Cerebellar cortex (tissue), 1 donor: ENCODE measurements at places on chromosomes 7 and 10.

DNA sequence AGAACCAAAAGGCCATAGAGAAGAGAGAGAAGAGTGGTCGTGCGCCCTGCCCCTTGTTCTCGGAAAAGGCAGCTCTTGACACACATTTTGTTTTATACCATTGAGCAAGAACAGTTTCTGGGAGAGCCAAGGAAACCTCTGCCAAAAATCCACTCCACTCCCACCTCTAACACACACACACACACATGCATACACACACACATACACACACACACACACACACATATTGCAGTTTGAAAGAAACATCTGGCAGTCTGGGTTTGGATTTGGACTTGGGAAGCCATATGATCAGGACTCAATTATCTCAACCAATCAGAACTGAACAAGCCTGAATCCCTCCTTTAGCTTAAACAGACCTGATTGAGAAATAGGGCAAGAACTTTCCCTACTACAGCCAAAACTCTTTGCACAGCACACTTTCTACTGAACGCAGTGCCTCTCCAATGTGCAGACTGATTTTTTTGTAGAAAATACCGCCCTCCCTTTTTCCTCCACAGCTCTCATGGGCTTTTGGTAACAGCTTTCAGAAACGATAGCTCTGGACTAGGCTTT is 484.0 kb upstream of the ZWINT start:
- DNase-seq: no peak

DNA sequence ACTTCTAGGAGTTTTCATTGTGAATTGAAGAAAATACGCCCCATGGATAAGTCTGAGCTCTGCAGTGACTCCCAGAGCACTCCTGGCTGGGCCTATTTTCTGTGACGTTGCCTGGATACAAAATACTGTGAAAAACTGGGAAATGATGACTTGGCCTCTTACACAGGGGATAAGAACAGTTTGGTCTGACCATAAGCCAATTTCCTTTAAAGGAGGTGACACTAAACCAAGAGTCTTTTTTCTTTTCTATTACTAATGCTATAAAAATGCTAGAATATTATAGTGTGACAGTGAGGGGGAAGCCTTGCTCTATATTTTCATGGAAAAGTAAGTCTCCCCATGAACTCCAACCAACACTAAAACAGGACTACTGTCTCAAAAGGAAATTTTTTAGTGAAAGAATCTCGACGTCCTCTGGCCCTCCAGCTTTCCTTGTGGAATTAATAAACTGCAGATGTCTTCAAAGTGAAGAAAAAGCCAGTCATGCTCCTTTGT is 45.5 kb downstream of the MYOF start:
- DNase-seq: peak; percentile 80

GRCh38 chr10:122374237-122374858 is at the start of gene PLEKHA1:
PLEKHA1 (plus strand) TSS chr10:122374708; CDS start chr10:122393201, 18,493 bp downstream.
- DNase-seq: peak; percentile 94

- no peak for DNase-seq
Observed at GRCh38 chr7:127387974-127388373, 4.5 kb downstream of the ZNF800 start.

- no peak for DNase-seq
Observed at GRCh38 chr10:4296161-4296560, 511.2 kb upstream of the KLF6 start.

- DNase-seq: no peak
Observed at GRCh38 chr7:130987092-130987491, 253.1 kb upstream of the KLF14 start.

- DNase-seq: no peak
Observed at GRCh38 chr10:72336259-72337038, 18.3 kb downstream of the DNAJB12 start.

GRCh38 chr7:151013733-151014497 is 10.4 kb downstream of the ATG9B start:
- DNase-seq: peak; percentile 74

GRCh38 chr7:74479961-74480829 is 26.5 kb downstream of the GTF2IRD1 start:
- DNase-seq: peak; percentile 46

DNA sequence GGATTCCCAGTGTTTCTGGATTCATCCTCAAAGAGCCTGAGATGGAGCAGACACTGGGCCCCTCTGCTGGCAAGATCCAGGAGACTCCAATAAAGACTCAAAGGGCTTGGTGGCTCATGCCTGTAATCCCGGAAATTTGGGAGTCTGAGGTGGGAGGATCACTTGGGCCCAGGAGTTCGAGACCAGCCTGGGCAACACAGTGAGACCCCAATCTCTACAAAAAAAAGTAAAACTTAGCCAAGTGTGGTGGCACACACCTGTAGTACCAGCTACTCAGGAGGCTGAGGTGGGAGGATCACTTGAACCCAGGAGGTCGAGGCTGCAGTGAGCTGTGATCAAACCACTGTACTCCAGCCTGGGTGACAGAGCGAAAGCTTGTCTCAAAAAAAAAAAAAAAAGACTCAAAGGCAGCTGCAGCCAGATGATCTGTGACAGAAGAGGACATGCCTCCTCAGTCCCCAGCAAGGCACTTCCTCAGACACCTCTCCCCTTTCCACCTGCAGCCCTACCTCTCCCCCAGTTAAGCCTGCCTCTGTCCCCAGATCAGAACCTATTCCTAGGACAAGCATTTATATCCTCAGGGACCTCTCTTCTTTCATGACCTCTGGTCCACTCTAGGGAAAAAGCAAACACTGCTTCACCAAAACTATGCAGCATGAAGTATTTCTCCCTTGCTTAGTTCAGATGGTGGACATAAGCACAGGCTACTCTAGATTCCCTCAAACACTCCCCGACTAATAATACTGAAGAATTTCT is 27.9 kb downstream of the PDLIM1 start:
- no peak for DNase-seq

DNA sequence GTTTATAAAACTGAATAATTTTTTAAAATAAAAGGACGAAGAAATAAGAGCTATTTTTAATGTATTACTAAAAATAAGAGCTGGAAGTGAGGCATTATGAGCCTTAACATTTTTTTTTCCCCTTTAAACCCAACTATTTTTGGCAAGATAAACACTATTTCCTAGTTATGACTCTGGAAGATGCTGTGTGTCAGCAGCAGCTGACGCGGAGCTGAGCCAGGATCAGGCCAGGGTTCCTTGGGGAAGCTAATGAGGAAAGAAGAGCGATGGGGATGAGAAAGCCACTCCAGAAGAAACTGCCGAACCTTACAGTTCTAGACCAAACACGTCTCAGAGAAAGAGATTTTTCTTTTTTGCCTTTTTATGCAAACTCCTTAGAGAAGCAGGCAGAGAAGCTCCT is 85.9 kb downstream of the USP6NL start:
- DNase-seq: no peak

GRCh38 chr10:116521424-116522290 is 24.1 kb upstream of the PNLIP start:
- DNase-seq: peak; percentile 9

- no peak for DNase-seq
Observed at GRCh38 chr7:1130021-1130990, 29.7 kb downstream of the ZFAND2A start.

DNA sequence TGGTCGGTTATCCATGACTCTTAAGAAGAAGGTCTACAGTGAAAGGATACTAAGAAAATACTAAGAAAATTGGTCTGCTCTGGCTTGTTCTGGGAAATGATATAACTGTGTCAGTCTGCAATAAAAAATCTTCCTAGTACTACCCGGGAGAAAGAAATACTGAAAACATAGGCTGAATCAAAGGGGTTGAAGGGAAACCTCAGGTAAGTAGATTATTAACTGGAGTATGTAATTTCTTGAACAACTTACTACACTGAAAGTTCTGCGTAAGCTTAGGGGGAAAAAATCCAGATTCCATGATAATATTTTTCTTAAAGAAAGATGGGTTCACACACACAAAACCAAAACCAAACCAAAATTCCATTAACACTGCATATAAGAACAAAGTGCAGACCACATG is 143.3 kb downstream of the KMT2E start:
- DNase-seq: no peak

DNA sequence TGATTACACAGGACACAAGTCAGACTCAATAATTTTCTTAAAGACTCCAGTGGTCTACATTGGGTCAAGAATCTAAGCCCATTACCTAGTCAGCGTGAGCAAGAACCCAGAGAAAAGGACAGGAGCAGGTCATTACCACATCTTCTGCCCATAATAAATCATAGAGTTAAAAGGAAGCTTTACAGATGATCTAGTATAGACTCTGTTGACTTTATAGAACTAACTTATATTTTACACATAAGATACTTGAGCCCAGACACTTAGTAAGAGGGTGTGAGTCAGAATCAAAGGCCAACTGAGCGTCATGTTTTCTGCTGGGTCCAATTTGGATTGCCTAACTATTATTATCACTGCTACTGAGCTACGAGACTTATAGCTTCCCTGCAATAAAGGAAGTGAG is 206.1 kb upstream of the NPSR1 start:
- no peak for DNase-seq

- no peak for DNase-seq
Observed at GRCh38 chr7:126720232-126720631, 532.5 kb downstream of the GRM8 start.

- peak; percentile 28 for DNase-seq
Observed at GRCh38 chr10:133316266-133316665, 7.6 kb downstream of the ZNF511 start.

GRCh38 chr10:62046522-62047227 is 145.2 kb downstream of the ARID5B start:
- DNase-seq: no peak

- no peak for DNase-seq
Observed at GRCh38 chr7:92131764-92132330, 2.4 kb downstream of the CYP51A1 start.

DNA sequence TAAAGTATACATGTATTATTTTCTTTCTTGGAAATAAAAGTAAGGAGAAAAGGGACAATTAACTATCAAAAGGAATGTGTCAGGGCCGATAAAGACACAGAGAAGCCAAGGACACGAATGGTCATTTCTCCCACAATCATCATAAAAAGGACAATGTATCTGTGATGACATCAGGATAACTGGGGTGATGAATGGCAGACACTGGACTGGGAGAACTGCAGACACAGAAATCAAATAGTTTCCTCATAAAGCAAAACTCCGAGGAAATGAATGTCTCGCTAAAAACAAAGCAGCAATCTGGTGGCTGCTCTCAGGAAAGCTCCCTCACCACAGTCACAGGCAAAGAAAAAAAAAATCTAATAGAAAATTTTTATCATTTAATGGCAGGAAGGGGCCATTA is 69.3 kb upstream of the NPY start:
- no peak for DNase-seq

- peak; percentile 99 for DNase-seq
Observed at GRCh38 chr10:60186315-60187071, 203.2 kb downstream of the ANK3 start.

- no peak for DNase-seq
Observed at GRCh38 chr10:30034433-30035137, 24.8 kb downstream of the JCAD start.

- DNase-seq: no peak
Observed at GRCh38 chr10:53930648-53931047, 870.4 kb downstream of the PCDH15 start.

DNA sequence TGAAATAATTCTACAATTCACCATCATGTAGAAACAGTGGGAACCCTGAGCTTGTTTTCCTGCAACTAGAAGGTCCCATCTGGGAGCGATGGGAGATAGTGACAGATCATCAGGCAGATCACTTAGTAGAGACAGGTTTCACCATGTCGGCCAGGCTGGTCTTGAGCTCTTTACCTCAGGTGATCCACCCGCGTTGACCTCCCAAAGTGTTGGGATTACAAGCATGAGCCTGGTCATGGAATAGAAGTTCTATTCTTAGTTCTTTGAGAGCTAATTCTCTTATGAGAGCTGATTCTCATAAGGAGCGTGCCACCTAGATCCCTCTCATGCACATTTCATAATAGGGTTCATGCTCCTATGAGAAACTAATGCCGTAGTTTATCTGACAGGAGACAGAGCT is 778.0 kb upstream of the AUTS2 start:
- DNase-seq: no peak

DNA sequence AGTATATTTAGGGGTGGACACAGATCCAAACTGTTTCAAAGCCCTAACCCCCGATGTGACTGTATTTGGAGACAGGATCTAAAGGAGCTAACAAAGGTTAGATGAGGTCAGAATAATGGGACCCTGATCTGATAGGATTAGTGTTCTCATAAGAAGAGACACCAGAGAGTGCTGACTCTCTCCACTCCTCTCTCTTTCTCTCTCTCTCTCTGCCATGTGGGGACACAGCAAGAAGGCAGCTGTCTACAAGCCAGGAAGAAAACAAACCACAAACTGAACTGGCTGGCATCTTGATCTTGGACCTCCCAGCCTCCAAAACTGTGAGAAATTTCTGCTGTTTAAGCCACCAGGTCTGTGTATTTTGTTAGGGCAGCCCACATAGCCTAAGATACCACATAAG is 84.7 kb upstream of the KDM7A start:
- no peak for DNase-seq

DNA sequence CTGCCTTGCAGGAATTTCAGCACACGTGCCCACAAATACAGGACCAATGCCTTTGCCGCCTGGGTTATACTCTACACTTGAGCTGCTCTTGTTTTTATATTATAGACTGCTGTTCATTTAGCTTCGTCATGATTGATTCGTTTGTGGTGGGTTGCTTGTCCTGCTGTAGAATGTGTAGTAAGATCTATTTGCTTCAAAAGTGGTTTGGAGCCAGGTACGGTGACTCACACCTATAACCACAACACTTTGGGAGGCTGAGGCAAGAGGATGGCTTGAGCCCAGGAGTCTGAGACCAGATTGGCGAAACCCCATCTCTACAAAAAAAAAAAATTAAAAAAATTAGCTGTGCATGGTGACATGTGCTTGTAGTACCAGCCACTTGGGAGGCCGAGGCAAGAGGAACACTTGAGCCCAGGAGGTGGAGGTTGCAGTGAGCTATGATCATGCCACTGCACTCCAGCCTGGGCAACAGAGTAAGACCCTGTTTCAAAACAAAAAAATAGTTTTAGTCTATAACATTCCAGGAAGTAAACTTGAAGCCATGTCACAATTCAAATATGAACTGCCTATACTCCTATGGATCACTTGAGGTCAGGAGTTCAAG is 9.0 kb upstream of the RHBDD2 start:
- DNase-seq: no peak

DNA sequence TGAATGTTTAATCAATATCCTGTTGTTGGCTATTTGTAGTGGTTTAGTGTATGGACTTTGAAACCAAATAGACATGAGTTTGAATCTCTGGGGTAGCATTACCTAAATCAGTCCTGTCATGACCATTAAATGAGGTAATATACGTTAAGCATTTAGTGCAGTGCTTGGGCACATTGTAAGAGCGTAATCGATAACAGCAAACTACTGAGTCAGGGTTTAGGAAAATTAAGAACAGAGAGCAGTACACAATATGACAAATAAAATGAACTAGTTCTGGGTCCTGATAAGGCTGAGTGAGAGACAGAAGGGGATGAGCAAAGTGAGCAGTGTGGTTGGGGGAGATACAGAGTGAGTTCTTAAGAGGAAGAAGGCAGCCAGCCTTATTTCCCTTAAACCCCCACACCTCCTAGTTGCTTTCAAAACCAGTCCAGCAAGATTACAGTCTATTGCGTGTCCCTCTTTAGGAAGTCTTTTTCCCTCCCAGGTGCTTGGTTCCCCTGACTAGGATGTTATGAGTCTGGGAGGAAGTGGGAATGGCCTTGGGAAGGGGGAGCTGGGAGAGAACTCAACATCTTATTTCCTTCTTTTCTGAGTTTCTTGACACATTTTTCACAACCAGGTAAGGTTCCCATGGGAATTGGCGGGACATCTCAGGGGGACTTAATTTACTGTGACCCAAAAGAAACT is 171.0 kb downstream of the SND1 start:
- no peak for DNase-seq
